Naive thymus-derived CD8-positive, alpha-beta T cell (primary cell): ENCODE measurements at places on chromosomes 6 and 20. TPM values are rescaled to one million over a fixed set of nuclear protein-coding genes. Genes with fewer than 3 reads are reported as not detected.

Gene GABRR2
- total RNA-seq: 2.9 TPM

Gene GPSM3
- total RNA-seq: 274 TPM

Gene CDH26
- 4.3 TPM for total RNA-seq

Gene RIMS1
- not detected for total RNA-seq

DNA sequence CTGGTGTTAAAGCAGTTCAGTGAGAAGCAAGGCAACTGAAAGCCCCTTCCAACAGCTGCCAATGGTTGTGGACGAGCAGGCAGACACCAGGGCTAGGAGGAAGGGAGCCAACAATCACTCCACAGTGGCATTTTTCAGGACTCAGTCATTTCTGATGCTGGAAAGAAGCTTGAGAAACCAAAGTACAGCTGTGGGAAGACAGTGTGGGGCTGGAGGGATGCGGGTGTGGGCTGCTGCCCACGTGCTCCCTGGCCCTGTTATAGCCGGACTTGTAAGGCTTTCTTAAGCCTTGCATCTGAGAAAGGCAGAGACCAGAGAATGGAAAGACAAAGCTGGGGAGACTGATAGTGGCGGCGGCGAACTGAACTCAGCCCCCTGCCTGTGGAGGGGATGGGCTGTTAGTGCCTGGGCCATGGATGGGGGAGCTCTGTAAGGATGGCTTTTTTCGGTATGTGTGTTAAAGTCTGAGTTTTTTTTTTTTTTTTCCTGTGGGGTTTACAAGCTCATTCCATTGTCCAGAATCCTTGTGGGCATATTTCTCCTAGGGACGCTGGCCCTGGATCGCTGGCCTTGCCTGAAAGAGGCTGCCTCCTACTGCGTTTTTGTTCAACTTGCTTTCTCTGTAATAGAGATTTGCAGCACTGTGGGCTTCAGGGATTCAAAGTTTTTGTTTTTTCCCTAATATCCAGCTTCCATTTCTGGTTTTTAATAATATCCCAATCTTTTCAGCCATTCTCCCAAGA is 91.7 kb downstream of the GJA10 start:
- peaks cover 45% of the 10 kb centered on the region for H3K4me1 ChIP-seq
- no peaks in the 10 kb centered on the region for H3K27me3 ChIP-seq
- peak overlapping the region; percentile 88 for H3K27ac ChIP-seq
- H3K4me3 ChIP-seq: no peak overlapping the region

GRCh38 chr20:54618412-54618811 is 143.0 kb downstream of the DOK5 start:
- no peaks in the 10 kb centered on the region for H3K4me1 ChIP-seq
- no peak for DNase-seq
- no peak overlapping the region for H3K27ac ChIP-seq

- H3K4me1 ChIP-seq: peaks cover 37% of the 10 kb centered on the region
- H3K27me3 ChIP-seq: no peaks in the 10 kb centered on the region
- no peak overlapping the region for H3K27ac ChIP-seq
- no peak for DNase-seq
- peaks cover 6% of the 10 kb centered on the region for H3K36me3 ChIP-seq
- no peak overlapping the region for H3K4me3 ChIP-seq
Measured at GRCh38 chr20:59001449-59002171, 5.4 kb downstream of the CTSZ start.

DNA sequence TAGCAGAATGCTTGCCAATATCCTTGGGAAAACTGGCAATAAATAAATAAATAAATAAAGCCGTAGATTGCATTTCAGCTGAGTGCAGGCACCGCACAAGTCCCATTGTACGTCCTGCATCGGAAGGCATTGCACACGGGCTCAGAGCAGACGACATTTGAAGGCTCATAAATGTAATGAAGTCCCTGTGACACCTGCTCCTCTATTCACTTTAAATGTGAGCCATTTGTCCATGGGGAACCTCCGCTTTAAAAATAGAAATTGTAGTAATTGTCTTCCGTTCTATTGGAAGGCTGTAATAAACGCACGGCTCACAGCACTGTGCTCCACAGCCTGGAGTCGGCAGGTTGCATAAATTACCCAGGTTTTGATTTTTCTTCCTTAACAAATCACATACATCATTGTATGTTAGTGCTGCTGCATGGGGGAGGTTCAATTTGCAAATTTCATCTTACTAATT is 32.6 kb downstream of the MYT1 start:
- no peak overlapping the region for H3K27ac ChIP-seq
- H3K4me3 ChIP-seq: no peak overlapping the region
- DNase-seq: no peak

DNA sequence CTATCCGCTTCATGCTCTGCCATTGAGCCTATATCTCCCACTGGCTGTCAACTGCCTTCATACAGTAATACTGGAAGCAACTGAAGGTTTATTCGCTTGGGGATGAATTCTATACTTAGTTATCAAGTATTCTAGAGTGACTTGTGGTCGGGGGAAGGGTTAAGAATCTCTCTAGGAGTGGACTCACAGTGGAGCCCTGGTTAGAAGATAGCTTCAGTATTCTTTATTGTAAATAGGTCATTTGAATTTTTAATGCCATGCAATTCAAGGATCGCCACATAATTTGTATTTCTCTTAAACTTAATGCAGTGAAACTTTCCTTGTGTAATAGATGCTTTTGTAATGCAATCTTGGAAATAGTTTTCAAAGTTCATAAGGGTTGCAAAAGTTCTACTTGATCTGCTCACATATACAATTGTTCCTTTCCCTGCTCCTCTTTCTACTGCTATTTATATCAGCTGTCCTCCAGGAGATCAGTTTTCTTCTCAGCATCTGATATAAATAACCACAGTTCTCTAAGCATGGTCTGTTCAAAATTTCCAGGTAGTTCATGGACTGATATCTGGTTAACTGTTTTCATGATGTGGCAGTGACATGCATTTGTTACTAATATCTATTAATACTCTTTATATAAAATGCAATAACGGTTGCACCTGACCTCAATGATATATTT is 120.3 kb downstream of the KCNQ5 start:
- no peak overlapping the region for H3K27ac ChIP-seq
- no peak for DNase-seq
- no peaks in the 10 kb centered on the region for H3K27me3 ChIP-seq
- H3K36me3 ChIP-seq: peaks cover 13% of the 10 kb centered on the region

DNA sequence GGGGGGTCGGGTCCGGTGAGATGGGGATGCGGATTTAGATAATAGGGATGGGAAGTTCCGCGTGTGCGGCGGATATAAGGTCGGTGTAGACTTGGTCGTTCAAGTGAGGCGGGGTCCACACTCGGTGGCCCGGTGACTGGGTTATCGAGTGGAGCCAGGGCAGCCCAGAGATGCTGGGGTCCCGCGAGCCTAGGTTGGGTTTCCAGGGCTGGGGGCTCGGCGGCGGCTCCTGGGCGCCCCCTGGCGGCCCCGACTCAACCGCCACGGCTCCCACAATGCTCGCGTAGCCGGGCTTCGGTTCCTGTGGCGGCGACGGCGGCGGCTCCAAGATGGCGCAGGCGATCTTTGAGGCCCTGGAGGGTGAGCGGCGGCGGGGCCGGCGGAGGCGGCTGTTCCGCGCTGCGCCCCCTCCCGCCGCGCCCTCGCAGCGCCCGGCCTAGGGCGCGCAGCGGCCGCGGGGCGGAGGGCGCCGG is at the start of gene ZNF341:
ZNF341 (plus strand) TSS at position 304 of the 473 bp plus-strand sequence; CDS start at position 330, 26 bp downstream.
- peak within 1 kb of the TSS; percentile 96 for H3K27ac ChIP-seq
- H3K36me3 ChIP-seq: peaks cover 7% of the 10 kb centered on the region
- H3K4me1 ChIP-seq: peaks cover 18% of the 10 kb centered on the region
- DNase-seq: peak; percentile 83

GRCh38 chr20:57330998-57331397 is 1.4 kb downstream of the SPO11 start:
- no peak overlapping the region for H3K4me3 ChIP-seq
- H3K4me1 ChIP-seq: no peaks in the 10 kb centered on the region
- H3K27me3 ChIP-seq: peaks cover 42% of the 10 kb centered on the region
- DNase-seq: no peak

DNA sequence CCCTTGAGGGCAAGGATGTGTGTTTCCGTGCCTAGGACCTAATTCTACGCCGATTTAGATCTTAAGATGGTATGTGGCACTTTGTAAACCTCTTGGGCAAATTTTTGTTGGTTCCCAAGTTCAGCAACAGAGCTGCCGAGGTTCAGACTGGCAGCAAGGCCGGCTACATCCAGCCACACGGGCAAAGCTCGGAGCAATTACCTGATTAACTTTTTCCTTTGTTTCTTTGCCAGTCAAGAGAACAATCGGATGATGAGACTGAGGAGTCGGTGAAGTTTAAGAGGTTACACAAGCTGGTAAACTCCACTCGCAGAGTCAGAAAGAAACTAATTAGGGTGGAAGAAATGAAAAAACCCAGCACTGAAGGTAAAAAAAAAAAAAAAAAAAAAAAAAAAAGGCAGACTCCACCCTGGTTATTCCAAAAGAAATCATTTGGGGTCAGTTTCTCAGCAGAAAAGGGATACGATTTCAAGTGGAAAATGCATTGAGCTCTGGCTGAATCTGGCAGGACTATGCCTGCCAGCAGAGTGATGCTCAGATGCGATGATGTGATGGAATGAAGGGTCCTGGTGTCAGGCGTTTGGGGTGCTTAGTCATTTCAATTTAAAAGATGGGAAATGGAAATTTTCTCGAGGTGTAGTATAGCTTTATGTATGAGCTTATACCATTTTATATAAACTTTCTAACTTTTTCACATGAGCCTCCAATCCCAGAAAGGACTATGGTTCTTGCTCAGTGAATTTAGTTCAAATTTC is 171.6 kb downstream of the SASH1 start:
- H3K27me3 ChIP-seq: peaks cover 8% of the 10 kb centered on the region
- H3K4me3 ChIP-seq: no peak overlapping the region
- no peaks in the 10 kb centered on the region for H3K36me3 ChIP-seq
- H3K4me1 ChIP-seq: no peaks in the 10 kb centered on the region
- no peak for DNase-seq
